ENCODE measurements at places on chromosomes 5 and 9.

DNA sequence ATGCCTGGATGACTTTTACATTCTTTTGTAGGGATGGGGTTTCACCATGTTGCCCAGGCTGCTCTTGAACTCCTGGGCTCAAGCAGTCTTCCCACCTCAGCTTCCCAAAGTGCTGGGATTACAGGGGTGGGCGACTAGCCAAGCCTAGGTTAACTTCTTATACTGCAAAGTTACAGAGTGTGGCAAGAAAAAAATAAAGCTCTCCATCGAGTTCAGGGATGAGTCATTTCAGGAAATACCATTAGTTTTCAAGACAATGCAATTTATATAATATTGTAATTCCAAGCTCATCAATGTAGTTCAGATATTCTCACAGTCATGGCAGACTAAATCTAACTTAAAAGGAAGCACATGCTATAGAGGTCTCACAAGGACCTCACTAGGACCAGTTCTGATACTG, 11.5 kb upstream of the ABO start:
- DNase-seq, result no peak

GRCh38 chr9:84708400-84708799, 38.9 kb downstream of the NTRK2 start:
- no peak for DNase-seq

GRCh38 chr9:85244856-85245255, 496.9 kb downstream of the AGTPBP1 start:
- DNase-seq, result no peak

DNA sequence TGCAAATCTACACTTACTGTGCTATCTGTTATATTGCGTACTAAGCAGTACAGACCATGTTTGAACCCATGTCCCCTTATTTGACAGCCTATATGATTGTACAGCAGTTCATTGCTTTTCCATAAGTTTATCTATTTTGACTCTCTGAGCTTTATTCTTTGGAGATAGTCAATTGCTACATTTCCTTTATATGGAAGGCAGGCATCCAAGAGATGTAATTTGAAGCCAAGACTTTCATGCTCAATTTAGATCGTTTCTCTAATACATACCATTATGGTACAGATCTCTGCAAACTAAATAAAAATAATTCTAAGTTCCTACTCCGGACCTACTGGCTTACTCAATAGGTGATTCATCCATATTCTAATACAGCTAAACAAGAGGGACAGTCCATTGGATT, 424.8 kb downstream of the TMEM38B start:
- DNase-seq, result no peak

GRCh38 chr5:68344447-68345111, 129.0 kb downstream of the PIK3R1 start:
- peak; percentile 15 for DNase-seq

DNA sequence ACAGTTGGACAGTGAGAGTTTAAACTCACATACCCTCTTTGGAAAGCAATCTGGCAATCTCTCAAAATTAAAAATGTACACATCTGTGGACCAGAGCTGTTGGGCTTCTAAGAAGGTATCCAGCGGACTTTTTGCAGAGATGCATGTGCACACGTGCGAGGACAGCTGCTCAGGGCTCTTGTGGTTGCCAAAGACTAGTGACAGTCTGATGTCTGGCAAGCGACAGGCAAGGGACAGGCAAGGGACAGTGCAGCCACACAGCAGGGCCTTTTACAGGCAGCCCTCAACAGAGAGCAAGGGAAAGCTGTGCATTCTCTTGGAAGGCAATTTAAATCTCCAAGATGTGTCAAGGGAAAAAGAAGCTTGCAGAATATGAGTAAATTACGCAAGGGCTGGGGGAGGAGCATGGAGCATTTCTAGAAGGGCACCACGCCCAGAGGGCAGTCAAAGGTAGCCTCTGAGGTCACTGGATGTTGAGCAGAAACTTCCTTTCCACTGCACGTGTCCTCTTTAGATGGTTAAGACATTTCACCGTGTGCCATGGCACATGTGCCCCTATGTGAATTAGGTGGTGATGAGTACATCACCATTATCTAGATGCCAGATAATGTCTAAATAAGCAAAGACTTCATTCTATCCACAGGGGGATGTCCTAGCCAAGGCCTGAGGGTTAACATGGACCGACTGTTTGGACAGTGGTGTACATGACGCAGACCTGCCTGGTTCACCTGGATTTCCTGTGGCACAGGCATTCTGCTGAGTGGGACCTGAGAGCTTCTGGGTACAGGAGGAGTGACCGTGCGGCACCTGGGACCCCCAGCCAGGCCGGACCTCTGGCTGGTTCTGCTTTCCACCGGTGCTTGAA, 9.1 kb downstream of the GFPT2 start:
- no peak for DNase-seq

- DNase-seq, result no peak
Measured at GRCh38 chr5:168163966-168164365, 127.5 kb upstream of the WWC1 start.

DNA sequence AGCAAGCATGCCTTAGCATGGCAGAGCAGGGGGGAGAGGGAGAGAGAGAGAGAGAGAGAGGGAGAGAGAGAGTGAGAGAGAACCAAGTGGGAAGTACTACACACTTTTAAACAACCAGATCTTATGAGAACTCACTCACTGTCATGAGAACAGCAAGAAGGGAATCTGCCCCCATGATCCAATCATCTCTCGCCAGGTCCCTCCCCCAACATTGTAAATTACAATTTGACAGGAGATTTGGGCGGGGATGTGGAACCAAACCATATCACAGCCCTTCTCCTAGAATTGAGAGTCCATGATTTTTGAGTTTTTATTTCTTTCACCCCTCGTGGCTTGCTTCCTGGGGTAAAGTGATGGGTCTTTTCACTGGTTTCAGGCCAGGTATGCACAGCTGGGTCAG, 98.8 kb downstream of the DOCK2 start:
- DNase-seq, result no peak

GRCh38 chr9:125513668-125514413, 193.2 kb downstream of the MAPKAP1 start:
- DNase-seq, result peak; percentile 71

DNA sequence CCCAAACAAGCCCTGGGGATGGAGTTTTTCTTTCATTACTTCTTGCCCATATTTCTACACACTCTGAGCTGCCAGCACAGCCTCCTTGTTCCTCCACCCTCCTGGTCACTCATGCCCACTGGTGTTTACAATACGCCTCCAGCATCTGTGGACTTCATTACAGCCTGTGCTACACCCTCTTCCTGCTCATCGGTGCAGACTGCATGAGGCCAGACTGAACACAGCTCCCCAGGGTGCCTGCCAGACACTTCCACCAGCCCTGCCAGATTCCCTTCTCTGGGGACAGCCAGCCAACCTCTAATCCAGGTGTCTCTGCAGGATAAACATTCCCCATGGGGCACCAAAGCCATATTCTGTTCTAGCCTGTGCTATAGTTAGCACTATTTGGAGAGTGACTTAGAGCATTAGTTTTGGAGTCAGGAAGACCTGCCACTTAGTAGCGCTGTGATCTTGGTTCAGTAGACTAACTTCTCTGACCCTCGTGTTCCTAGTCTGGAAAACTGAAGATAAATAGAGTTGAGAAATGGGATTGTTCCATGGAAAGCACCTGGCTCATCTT, 163.8 kb upstream of the KLF4 start:
- no peak for DNase-seq

- no peak for DNase-seq
Measured at GRCh38 chr9:123712399-123712798, 217.5 kb downstream of the DENND1A start.

DNA sequence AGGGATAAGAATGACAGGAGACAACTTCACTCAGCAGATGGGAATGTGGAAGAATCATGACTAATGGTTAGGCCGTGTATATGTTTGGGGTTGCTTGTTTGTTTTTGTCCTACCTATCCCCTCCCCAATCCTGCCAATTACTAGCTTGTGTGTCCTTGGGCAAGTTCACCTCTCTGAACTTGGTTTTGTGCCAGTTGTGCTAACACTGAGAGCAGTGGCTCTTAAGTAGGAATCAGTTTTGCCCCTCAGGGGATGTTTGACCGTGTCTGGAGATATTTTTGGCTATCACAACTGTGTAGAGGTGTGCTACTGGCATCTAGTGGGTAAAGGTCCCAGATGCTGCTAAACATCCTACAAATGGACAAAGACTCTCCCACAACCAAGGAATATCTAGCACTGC, 287.0 kb downstream of the DMRT2 start:
- DNase-seq, result no peak

- DNase-seq, result no peak
Measured at GRCh38 chr9:3007326-3007725, 163.4 kb upstream of the PUM3 start.

GRCh38 chr5:67094476-67095300, 101.9 kb downstream of the CD180 start:
- DNase-seq, result no peak

- no peak for DNase-seq
Measured at GRCh38 chr9:91963711-91964240, 13.7 kb upstream of the ROR2 start.
